ENCODE measurements at places on chromosomes 13 and 19.
A peak's percentile ranks its signal among the peaks of the same experiment; 100 is the strongest.

DNA sequence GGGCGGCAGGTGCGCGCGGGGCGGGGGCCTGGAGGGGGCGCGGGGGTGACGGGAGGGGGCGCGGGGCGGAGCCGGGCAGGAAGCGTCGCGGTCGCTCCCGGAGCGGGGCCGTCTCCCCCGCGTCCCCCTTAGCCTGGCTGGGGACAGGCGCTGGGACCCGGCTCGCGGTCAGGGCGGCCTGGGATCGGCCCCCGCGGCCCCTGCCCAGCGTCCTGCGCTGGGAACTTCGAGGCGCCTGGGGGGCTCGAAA, 74.7 kb upstream of the MCF2L start:
- DNase-seq, result no peak

GRCh38 chr19:58354478-58355030, 1.3 kb upstream of the A1BG start:
- no peak for DNase-seq

DNA sequence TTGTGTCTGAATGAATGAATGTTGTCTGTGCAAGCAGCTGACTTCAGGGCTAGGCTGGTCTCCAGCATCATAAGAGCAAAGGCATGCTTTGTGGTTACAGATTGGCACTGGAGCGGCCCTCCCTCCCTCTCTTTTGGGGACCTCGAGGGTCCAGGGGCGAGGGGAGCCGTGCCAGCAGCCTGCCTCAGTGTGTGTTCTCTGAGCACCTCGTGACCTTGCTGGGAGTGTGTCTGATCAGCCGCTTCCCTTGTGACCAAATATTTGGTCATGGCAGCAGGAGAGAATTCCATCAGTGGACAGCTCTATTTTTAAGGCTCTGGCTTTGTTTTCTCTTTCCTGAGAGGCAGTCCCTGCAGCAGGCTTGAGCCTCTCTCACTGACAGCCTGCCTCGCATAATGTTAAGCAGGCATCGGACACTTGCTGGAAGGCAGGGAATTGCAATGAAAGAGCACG, 329.7 kb downstream of the UQCRFS1 start:
- no peak for DNase-seq

DNA sequence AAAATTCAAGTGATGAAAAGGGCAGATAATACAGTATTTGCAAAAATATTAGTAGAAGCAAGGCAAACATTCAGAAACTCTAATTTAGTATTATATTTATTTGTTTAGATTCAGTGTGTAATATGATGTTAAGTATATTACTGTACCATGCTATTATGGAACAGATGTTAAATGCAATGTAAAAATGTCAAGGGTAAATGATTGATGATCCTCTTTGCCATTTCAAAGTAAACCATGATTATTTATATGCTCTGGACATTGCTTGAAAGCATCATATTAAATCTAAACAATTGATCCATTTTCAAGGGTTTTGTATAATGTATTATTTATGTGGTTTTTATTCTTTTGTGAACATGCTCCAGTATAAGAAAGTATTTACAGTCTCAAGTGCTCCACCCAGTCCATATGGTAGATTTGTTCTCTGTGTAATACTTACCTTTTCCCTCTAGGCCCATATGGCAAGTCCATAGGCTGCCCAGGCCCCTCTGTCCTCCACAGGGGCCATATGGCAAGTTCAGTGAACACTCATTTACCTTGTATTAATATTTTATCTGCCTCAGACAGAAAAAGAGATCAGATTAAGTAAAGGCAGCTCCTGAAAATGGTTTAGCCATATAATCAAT, 353.5 kb downstream of the DACH1 start:
- no peak for DNase-seq

DNA sequence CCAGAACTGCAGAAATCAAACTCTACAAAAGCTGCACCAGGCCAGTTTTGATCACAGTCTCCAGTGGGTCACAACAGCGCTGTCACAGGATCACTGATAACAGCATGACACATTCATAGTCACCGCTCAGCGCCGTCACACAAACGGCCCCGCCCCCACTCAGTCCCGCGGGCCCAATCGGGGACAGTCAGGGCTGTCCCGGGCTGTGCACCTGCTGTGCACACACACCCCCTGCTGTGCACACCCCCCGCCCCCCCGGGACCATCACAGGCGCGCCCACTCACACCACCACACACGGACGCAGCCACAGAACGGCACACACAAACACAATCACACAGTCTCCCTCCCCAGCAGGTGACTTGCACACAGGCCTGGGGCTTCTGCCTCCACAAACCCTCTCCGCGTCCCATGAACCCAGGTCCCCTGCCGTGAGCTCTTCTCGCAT, 435 bp upstream of the ZNF382 start:
- DNase-seq, result peak; percentile 92

GRCh38 chr19:49544154-49544553, 16.4 kb downstream of the RCN3 start:
- DNase-seq, result no peak

All from T-helper 2 cell (primary cell).